AG20443 (cell line): ENCODE measurements at places on chromosomes 3 and 15.

DNA sequence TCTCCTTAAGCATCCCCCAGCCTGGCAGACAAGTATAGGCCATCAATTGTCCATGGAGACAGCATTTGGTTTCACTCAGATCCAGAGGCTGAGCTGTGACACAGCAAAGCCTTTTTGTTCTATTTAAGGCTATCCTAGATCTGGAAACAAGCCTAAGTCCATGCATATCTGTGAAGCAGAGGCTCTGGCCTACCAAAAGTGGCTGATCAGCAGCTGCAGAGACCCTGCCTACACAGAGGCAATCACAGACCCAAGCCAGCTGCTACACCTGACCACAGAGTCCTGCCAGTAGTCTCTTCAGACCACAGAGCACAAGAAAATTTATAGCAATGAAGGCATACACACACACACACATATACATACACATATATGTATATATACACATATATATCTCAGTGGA lies 501.7 kb upstream of the ARPP21 start:
- no peak for DNase-seq

DNA sequence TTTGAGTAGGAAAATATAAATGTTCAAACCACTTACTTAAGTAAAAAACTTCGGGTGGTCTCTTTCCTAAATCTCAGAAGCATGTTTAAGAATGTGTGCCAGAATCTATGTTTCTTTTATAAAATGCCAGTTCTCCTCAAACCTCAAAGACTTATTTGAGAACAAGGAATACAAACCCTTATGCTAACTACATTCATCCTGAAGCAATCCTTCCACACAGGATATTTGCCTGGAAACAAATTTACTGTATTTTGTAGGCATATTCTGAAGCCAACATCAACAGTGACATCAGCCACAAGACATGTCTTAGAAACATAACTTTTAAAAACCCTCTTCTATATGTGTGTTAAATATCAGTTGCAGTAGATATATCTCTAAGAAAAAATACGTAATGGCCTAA lies 1077.0 kb downstream of the ROBO1 start:
- peak; percentile 10 for DNase-seq

DNA sequence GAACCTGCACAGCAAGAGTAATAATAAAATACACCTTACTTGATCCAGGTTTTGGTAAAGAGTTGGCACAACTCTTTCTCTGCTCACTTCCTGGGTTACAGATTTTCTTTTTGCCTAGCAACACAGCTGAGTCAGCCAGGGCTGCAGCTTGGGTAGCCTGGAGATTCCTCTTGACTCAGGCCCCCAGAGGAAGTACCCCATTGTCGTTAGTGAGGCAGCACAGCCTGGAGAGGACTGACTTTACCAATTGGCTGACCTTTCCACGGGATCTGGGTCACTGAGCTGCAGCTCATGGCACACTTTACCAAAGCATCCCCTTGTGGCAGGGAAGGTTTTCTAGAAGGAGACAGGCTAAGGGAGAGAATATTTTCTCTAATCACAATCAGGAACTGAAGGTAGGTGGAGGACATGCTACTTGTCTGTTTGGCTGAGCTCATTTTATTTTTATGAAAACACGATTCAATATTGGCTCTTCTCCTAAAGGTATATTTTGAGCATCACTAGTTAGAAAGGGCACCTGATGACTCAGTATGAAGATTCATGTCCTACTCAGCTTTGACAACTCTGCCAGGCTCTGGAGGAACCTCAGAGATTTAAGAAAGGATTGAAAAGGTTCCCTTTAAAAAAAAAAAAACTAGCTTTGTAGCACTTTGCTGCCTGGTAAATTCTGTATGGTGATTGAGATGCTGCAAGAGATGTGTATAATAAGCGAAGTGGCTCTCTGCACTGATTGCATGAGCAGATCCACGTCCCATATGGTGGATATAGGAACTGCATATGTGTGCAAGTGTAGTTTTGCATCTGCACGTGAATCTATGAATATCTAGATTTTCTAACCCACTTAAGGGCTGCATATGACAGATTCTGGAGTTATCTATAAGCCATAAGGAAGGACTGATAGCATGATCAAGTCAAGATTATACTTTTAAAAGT lies 124.8 kb downstream of the CHDH start:
- peak; percentile 33 for DNase-seq

DNA sequence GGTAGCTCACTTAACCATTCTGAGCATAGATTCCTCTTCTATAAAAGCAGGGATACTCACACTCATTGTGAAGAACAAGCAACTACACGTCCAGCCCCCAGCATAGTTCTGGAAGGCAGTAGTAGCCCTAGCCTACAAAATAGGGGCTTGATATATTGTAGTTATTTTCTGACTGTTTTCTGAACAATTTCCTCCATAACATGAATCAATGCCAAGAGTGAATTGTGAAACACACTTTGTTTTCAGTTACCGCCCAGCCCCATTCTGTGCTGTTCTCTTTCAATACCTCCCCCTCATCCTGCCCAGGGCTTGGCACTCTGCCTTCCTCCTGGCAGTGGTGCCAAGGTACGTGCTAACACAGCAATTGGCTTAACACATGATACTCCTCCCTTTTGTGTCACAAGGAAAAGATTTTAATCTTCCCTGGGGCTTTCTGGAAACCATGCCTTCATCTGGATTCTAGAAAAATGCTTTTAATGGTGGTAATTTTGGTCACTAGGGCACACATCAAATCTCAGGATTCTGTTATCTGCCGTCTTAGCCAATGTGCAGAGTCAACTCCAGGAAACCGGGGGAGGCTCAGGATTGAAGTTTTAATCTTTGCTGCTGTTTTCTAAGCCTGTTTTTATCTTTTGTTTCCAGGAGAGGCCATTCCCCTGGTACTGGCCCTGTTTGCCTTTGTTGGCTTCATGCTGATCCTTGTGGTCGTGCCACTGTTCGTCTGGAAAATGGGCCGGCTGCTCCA lies 37.2 kb downstream of the IL20RB start:
- DNase-seq, result peak; percentile 92

- no peak for DNase-seq
Observed at GRCh38 chr15:50110285-50110684, 8.7 kb downstream of the ATP8B4 start.

- DNase-seq, result no peak
Observed at GRCh38 chr3:46695177-46695961, 1.9 kb upstream of the ALS2CL start.

- DNase-seq, result no peak
Observed at GRCh38 chr3:122580470-122580869, 3.0 kb downstream of the PARP15 start.
